ENCODE measurements at places on chromosomes 11 and 22.
A peak's percentile ranks its signal among the peaks of the same experiment; 100 is the strongest.

DNA sequence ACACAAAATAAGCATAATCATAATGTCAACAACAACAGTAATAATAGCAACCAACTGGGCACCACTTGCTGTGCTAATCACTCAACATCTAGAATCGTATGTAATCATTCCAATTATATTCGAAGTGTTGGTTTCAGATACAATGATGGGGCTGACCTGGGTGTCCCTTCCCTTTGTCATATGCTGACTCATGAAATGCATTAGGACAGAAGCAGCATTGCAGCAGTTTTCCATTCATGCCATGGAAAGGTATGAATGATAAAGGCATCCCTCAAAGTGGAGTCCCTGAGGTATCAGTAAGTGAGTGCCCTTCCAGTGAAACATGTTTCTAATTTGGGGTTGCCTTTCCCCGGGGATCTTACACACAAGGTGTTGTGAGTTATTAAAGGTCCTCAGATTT, 46.3 kb upstream of the ANO3 start:
- no peak for DNase-seq

DNA sequence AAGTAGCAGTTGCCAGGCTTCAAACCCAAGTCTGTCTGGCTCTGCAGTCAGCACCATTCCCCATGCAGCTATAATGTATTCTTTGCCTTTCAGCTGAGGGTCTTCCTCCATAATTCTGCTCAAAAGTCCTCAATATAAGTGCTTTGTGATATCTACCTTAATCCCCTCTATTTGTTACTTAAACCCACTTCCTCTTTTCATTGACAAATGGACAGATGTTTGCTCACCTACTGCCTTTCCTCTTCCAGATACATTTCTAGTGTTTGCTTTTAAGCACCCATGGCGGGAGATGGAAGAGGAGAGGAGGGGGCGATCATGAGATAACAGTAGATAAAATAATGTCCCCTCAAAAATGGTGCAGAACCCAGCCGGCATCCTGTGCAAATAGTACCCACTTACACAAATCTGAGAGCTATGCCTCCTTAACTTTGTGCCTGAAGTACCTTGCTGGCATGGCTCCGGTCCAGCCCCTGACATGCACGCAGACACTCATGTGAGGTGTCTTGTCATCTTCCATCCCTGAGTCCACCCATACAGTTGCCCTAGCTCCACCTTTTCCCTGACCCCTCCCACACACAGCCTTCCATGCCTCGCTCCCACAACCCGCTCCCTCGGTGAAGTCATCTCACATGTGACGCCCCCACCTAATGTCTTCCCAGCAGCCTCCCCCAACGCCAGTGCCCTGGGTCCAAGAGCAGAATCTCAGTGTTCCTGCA, 109.6 kb downstream of the TRIM29 start:
- DNase-seq = no peak

- no peak for DNase-seq
Observed at GRCh38 chr11:128931668-128932067, 11.0 kb downstream of the TP53AIP1 start.

DNA sequence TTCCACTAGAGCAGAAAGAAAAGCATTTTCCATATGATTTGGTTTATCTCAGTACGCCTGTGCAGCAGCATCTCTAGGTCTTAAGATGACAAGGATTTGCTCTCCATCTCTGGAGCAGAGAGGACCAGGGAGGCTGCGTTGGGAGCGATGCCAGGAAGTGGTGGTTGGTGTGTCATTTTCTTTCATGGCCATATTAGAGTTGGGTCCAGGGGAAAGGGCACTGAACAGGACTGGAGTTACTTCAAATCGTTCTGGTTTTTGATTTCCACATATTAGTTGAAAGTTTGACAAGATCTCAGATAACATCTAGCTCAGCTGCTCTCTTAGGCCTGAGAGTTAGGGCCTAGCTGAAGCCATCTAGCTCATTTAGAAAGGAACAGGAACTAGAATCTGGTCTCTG, 157.7 kb downstream of the ADAMTS15 start:
- DNase-seq = no peak

DNA sequence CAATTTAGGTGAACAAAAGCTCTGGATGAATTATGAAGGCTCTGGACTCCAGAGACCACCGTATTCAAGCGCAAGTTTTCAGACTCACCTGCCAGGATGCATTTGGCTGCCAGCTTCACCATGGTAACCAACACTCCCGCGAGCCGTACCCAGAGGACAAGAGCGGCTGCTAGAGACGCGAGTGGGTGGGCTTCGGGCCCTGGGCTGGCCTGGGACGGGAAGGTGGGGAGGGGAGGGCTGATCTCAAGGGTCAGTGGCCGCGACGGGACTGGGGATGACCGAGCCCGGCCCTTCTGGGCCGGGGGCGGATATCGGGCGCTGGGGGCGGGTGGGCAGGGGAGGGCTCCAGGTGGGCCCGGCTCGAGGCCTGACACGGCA, 344 bp downstream of the IFT27 start:
- DNase-seq = no peak

GRCh38 chr11:128338811-128339210, 248.5 kb downstream of the ETS1 start:
- DNase-seq = no peak

- DNase-seq = no peak
Observed at GRCh38 chr11:15371533-15371932, 256.8 kb downstream of the INSC start.

GRCh38 chr11:38710262-38710661, 2112.2 kb upstream of the RAG2 start:
- no peak for DNase-seq

- no peak for DNase-seq
Observed at GRCh38 chr11:122112470-122113365, 3.3 kb downstream of the BLID start.

GRCh38 chr22:36440429-36441002, 40.9 kb downstream of the TXN2 start:
- DNase-seq = no peak

DNA sequence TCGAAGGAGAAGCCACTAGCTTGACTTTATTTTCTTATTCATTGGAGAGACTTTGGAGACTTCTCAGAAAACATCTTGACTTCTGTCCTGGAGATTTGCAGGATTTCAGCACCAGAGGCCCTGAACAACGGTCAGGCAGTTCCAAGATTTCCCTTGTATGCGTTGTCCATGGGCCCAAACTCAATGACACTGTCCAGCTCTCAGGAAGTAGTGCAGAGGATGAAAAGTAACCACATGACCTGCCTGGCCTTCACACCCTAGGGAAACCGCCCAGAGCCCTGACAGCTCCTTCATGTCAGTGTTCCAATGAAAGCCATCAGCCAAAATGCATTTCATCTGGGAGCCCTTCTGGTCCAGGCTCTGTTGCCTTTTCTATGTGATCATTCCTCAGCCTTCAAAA, 214.1 kb downstream of the BLID start:
- DNase-seq = no peak

- no peak for DNase-seq
Observed at GRCh38 chr22:20645954-20646353, 128.0 kb upstream of the SERPIND1 start.

- no peak for DNase-seq
Observed at GRCh38 chr11:70548976-70549375, 150.6 kb downstream of the CTTN start.

DNA sequence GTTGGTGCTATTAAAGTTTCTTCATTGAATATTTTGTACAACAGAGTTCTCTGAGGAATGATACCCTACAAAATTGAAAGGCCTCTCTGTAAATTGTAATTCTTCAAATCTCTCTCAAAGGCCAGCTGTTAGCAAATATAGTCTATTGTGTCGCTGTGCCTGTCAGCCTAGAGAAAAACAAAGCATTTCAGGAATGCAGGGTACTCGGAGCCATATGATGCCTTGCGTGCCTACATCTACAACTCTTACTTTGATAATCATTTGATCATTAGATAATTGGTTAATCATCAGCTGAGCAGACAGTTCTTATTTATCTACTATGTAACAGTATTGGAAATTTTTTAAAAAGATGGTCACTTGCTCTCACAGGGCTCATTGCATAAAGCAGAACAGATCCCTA, 67.3 kb downstream of the RNF169 start:
- DNase-seq = no peak

GRCh38 chr22:19772673-19773469, 12.3 kb downstream of the TBX1 start:
- no peak for DNase-seq

- DNase-seq = no peak
Observed at GRCh38 chr11:121445071-121445768, 6.9 kb upstream of the SORL1 start.

GRCh38 chr11:118998388-118998717, 415 bp downstream of the CENATAC start:
- no peak for DNase-seq

DNA sequence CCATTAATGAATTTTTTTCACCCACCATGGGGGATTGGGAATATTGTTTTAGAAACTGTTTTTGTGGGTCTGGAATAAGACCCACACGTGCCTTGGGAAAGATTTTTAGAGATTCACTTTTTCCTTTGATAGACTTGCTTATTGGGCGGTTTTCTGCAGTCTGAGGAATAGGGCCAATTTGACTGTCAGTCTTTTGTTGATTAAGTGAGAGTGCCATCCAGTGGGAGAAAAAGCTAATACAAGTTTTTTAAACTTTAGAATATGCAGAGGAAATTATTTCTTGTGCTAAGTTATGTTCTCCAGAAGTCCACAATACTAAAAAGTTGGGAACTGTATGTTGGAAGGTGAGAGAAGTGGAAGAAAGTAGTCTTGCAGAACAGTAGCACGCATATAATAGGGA, 56.1 kb downstream of the PRMT3 start:
- peak; percentile 2 for DNase-seq

- DNase-seq = no peak
Observed at GRCh38 chr11:116037861-116038260, 533.6 kb upstream of the CADM1 start.

DNA sequence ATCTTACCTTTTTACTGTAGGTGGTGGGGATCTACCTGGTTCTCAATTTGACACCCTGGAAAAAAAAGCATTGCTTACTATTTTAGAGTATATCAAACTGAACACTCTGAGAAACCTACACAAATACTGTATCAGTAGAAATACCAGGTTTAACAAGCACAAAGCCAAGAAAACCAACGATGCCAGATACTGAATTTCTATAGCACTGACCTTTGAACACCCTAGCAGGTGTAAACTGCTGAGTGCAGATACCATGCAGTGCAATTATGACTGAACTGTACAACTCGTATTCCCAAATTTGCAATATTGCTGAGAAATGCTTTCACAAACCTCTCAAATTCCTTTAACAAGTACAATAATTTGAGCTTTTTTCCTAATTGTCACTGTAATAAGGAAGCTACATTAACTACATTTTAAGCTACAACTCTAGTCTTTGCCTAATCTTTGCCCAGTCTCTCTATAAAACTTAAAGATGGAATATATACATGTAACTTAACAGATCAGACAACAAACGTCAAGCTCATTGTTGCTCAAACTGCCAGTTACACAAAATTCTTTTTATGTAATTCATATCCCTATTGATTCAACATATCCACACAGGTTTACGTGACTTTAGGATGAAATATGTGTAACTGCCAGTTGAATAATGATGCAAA, 8.9 kb downstream of the TAF1D start:
- DNase-seq = no peak

DNA sequence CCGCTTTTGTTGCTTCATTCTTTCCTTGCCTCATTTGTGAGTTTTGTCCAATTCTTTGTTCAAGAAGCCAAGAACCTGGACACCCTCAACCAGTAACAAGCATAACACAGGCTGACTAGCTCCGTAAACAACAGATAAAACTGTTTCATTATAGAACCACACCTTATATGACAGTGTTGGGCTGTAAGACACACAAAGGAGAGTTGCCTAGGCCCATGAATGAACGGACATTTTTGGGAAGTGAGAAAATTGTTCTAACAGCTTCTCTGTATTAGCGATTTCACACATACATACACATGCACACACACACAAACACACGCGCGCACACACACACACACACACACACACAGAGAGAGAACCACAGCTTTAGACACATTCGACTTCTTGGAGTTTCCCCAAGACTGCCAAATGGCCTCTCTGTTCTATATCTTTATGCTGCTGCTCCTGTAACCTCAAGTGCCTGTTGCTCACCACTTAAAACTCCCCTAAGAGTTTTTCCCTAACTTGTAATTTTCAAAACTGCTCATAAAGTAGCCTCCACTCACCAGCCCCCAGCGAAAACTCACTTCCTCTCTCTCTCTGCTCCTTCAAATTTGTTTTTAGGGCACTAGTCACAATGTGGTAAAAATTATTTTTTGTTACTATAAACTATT, 35.9 kb downstream of the CTSC start:
- no peak for DNase-seq

GRCh38 chr11:118714816-118715215, 35.4 kb upstream of the TREH start:
- no peak for DNase-seq

DNA sequence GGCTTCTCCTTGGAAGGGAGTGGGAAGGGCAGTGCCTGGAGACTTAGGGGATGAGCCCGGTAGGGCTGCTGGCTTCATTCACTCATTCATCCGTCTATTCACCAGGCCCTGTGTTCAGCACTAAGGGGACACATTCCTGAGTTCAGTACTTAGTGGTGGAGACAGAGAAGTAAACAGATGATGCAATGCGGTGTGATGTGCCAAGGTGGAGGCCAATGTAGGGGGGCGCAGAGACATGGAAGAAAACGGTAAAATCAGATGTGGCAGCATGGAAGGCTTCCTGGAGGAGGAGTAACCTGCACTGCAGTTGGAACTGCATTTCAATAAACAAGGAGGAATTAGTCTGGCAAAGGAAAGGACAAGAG, 21.3 kb downstream of the GRIK4 start:
- DNase-seq = no peak

DNA sequence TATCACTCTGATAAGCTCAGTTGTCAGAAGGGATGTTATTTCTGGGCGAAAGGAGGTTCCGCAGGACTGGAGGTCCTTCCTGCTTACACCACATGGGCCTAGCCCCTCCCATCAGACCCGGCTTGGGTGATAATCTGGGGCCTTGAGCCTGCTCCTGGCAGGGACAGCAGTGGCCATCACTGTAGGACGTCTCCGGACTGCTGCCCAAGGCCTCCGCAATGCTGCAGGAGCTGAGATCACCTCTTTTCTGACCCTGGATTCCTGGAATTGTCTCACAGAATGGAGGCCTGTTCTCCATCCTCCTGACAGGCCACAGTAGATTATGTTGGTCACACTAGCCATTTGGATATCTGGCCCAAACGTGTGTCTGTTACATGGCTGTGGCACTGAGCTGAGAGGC, 9.2 kb upstream of the BIK start:
- DNase-seq = no peak

All from GM04504 (cell line).